ENCODE measurements at places on chromosomes 3 and 15. TPM values are rescaled to one million over a fixed set of nuclear protein-coding genes. Genes with fewer than 3 reads are reported as not detected.

GRCh38 chr3:190031887-190032752, 88.6 kb downstream of the P3H2 start:
- DNase-seq: peak; percentile 37

GRCh38 chr3:135781026-135781815, 184.3 kb upstream of the PPP2R3A start:
- no peak for DNase-seq

Gene PAK6
- 13.0 TPM for total RNA-seq

DNA sequence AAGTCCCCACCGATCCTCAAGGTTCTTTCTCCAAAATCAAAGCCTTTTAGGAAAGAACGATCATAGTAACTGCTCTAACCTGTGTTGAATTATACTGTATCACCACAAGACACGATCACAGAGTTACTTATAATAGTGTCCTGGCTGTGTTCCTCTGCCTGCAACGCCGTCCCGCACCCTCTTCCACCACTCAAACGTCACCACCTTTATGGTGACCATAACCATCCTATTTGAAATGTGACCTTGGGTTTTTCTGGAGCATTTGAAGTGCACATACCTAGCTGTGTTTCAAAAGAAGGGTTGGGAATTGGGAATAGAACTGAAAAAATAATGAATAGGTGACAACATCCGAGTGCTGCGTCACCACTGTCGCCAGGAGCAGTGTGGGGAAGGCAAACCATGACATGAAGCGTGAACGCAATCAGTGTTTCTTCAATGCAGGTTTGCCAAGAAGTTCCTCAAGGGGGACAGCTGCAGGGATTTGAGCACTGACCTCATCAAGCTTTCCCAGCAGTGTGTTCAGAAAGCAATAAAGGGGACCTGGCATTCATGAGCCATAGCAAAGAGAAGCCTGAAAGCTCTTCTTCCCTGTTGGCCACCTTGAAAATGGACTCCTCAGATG, 769 bp upstream of the SELENOS start:
- DNase-seq: no peak

- DNase-seq: no peak
Measured at GRCh38 chr3:132001036-132001435, 33.8 kb downstream of the CPNE4 start.

GRCh38 chr3:143644370-143645089, 203.7 kb downstream of the SLC9A9 start:
- DNase-seq: peak; percentile 66

GRCh38 chr3:98734306-98734705, 28.8 kb upstream of the ST3GAL6 start:
- no peak for DNase-seq

GRCh38 chr3:15289661-15290060, 42.7 kb downstream of the SH3BP5 start:
- DNase-seq: no peak

DNA sequence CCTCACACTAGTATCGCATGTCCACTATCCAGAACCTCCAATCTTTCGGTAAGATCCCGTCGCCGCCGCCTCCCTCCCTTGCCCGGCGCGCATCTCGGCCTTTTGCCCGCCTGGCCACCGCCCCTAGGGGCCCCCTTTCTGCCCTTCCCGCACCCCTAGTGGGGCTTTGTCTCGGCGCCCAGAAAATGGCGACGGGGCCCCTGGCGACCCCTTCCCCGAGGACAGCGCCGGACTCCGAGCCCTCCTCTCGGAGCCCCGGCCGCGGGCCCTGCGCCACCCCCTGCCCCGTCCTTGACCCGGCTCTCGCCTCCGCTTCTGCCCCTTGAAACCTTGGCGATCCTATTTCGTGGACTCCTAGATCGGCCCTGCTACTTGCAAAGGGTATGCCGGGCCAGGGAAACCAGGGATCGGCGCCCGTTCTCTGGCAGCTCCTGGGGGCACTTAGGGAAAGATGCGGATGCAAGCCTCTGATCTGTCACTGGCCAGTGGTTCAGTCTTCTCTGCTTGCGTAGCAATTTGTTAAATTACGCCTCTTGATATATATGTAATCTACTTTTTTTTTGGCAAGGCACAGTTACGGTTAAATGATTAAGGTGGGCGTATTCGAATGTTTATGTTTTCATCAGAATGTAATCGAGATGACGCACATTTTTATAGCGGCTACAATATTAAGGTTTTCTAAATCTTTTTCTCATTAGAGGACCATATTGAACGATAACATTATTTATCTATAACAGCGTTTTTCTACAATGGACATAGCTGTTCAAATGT, 603 bp downstream of the EIF1B start:
- peak; percentile 34 for DNase-seq

Gene UBA7
- total RNA-seq: 46.1 TPM

- no peak for DNase-seq
Measured at GRCh38 chr3:122929188-122930062, 98.1 kb downstream of the SEMA5B start.

DNA sequence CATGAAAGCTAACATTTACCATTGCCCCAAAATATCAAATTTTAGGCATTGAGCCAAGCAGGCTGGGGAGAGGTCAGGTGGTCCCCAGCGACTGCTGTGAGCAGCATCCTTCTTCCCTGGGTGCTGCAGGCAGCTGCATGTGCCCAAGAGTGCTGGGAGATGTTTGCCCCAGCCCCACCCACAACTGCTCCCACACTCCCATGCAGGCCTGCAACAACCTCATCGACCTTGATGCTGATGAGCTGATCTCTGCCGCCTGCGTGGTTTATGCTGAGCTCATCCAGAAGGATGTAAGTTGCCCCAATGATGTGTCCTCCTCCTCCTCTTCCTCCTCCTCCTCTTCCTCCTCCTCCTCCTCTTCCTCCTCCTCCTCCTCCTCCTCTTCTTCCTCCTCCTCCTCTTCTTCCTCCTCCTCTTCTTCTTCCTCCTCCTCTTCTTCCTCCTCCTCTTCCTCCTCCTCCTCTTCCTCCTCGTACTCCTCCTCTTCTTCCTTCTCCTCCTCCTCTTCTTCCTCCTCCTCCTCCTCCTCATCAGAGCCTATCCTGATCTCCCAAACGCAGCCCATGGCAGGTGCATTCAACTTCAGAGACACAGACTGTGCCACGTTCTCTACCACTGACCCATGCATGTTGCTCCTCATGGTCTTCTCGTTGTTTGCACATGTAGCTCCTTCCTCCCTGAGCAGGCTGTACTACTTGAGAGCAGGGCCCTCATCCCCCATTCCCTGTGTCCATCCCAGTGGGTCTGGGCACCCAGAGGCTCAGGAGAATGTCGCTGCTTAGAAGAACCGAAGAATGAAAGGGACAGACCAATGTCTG, 15.1 kb downstream of the TBC1D21 start:
- no peak for DNase-seq

Gene CLSTN2
- 7.6 TPM for total RNA-seq

GRCh38 chr3:67937498-67938118, 283.2 kb upstream of the SUCLG2 start:
- DNase-seq: peak; percentile 16

Gene GAP43
- total RNA-seq: 0.71 TPM

DNA sequence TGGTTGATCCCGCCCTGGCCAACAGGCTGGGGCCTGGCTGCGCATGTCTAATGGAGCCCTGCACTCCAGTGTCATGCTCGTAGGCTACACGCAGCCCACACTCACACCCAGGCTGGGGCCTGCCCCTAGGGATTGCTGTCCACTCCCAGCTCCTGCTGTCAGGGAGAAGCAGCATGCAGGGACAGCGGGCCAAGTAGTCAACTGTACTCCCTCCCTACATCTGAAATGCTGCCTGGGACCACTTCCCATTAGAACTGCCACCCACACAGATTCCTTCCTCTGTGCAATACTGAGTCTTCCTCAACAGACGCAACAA, 16.1 kb downstream of the ALS2CL start:
- no peak for DNase-seq

- no peak for DNase-seq
Measured at GRCh38 chr3:61928776-61929314, 367.5 kb downstream of the PTPRG start.

GRCh38 chr3:35760146-35760545, 120.8 kb downstream of the ARPP21 start:
- no peak for DNase-seq

- no peak for DNase-seq
Measured at GRCh38 chr15:67030036-67030762, 35.2 kb upstream of the SMAD3 start.

DNA sequence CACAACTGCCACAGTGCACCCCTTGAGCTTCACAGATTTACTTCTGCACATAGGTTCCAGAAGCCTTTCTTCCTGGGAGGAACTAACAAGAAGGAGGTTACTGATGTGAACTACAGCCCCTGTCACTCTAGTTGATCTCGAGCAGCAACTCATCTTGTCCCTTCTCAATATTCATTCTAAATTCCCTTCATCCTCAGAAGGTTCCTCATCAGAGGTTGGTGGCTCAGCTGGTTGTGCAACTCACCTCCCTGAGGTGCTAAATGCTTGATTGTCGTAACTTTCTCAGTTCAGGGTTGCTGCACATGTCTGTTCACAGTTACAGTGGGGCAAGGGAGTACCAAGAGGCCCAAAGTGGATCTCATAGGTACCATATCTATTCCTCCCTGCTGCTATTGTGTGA, 5.7 kb upstream of the A4GNT start:
- DNase-seq: no peak

Gene TMEM39A
- 80.8 TPM for total RNA-seq

GRCh38 chr3:27638594-27638993, 83.5 kb downstream of the EOMES start:
- DNase-seq: no peak

- DNase-seq: peak; percentile 78
Measured at GRCh38 chr15:68644083-68644904, 65.5 kb downstream of the CORO2B start.

GRCh38 chr3:45140141-45140769, 5.9 kb downstream of the CDCP1 start:
- DNase-seq: peak; percentile 91

Gene FRG2C
- total RNA-seq: not detected

DNA sequence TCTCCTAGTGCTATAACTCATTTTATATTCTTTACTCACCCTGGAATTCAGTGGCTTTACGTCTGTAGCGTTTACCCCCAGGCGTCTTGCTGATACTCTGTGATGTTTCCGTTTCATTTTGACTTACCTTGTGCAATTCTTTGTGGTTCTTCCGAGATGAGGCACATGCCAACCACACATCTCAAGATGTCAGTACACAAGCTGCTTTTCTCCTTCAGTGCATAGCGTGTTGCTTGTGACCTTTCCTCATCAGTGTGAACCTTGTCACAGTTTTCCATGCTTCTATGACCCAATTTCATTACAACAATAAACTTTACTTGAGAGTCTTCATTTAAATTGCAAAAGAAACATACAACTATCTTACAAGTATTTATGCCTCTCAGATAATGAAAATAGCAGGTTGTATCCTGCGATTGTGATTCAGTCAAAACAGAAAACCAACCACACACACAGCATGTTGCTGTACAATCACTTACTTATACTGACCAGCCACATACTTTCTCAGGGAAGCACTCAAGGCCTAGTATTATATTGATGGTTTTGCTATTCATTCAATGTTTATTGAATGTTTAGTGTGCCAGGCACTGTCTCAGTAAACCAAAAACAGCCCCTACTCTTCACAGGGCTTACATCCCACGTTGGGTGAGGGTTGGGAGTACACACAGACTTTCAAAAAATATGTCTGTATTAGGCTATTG, 4.6 kb upstream of the TBL1XR1 start:
- DNase-seq: peak; percentile 95

GRCh38 chr15:67415181-67415580, 105.8 kb upstream of the C15orf61 start:
- no peak for DNase-seq

Gene LYZL4
- not detected for total RNA-seq

- DNase-seq: no peak
Measured at GRCh38 chr15:74213858-74214284, 11.3 kb upstream of the STRA6 start.

Gene TYRO3
- total RNA-seq: 5.3 TPM

GRCh38 chr3:108134555-108134880, 43.7 kb upstream of the CD47 start:
- no peak for DNase-seq

Gene GOLGA6B
- not detected for total RNA-seq

- no peak for DNase-seq
Measured at GRCh38 chr3:109432833-109433232, 95.5 kb upstream of the DPPA4 start.
